ENCODE measurements at places on chromosomes 3 and 15.
A peak's percentile ranks its signal among the peaks of the same experiment; 100 is the strongest.

DNA sequence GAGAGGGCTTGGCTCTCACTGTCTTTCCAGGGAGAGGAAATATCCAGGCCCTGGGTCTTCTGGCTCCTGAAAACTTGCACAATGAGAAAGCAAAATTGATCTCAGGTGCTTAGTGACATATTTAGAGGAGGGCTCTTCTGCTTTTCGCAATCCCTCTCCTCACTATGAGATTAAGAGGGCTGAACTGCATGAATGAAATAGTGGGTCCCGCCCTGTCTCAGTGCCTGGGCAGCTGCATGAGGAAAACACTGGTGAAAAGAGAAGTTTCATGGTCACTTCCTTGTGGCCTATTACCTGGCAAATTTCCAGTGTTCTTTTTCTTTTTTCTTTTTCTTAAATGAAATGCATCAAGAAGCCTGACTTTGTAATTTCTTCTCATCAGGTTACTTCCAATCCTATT is 73.5 kb downstream of the TRAK1 start:
- no peak for DNase-seq

DNA sequence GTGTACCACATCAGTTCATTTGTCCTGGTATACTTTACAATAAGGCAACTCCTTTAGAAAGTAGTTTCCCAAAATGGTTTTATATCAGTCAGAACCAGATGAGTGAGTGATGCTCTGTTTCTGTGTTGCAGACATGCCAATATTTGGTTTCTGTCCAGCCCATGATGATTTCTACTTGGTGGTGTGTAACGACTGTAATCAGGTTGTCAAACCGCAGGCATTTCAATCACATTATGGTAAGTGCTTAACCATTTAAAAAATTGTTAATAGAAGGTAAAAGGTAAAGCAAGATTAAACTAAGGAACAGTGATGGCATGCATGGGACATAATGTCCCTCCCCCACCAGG is 40.0 kb upstream of the SCAANT1 start:
- DNase-seq: no peak

DNA sequence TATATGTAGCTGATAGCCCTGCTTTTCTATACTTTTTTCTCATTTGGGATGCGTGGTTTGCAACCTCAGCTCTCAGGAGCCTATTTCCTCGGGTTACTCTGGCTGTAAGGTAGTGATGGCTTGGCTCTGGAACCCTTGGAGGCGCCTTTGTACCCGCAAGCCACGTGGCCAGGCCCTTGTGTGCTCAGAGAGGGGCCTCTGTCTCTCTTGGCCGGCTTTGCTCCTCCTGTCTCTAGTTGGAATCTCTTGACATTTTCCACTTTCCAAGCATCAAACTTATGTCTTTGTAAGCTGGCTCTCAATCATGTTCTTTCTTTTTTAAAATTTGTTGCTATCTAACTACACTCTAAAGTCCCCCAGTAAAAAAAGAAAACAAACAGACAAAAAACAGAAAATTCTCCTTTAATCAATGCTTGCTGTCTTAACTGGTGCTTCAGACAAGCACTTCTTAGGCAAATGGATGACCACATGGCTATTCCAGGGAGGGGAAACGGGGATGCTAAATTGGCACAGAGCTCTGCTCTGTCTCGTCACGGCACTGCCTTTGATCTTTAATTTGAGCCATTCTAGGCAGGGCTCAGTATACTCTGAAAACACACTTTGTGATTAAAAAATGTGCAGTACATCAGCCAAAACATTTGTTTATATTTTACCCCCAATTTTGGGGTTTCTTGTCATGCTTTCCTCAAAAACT is 180.4 kb upstream of the NR2E3 start:
- DNase-seq: no peak

- peak; percentile 69 for DNase-seq
Measured at GRCh38 chr3:13879946-13880810, at the start of gene WNT7A. Gene WNT7A, minus strand, starts transcription at chr3:13880071. Its CDS starts 255 bp downstream, at chr3:13879816.

DNA sequence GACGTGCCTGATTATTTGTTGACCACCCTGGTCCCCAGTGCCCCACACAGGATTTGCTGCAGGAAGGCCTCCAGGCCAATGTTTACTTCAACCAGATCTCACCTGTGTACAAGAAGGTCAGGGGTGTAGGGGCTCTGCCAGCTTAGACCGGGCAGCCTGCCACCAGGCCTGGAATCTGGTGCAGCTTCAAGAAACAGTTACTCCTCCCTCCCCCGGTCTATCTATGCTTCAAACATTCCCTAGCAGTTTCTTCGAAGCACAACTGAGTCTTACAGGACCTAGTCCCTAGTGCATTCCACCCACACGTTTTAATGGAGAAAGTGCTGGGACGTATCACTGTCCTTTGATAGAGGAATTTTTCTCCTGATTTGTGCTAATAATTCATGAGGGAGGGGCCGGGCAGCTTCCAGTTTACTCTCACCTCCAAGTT is 8.0 kb downstream of the SH3BP5 start:
- DNase-seq: no peak

DNA sequence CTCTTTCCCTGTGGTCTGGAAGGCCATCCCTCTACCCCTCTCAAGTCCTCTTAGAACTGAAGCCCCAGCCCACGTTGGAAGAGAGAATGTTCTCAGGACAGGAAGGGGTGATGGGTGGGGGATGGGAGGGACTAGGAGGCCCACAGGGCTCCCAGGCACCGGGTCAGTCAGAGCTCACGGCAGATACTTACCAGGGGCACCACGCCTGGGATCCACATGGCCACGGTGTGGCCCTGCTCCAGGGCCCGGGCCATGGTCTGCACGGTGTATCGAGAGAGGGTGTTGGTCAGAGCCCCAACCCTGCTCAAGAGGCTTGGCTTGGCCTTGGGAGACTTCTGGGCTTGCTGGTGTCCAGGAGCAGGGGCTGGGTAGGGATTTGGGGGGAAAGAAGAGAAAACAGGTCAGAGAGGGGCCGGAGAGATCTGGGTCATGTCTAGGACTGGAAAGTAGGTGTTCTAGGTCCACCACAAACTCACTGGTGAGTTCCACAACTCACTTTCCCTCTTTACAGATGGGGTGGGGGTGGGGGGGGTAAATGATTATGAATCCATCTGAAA is 9.8 kb downstream of the PLIN1 start:
- DNase-seq: no peak

DNA sequence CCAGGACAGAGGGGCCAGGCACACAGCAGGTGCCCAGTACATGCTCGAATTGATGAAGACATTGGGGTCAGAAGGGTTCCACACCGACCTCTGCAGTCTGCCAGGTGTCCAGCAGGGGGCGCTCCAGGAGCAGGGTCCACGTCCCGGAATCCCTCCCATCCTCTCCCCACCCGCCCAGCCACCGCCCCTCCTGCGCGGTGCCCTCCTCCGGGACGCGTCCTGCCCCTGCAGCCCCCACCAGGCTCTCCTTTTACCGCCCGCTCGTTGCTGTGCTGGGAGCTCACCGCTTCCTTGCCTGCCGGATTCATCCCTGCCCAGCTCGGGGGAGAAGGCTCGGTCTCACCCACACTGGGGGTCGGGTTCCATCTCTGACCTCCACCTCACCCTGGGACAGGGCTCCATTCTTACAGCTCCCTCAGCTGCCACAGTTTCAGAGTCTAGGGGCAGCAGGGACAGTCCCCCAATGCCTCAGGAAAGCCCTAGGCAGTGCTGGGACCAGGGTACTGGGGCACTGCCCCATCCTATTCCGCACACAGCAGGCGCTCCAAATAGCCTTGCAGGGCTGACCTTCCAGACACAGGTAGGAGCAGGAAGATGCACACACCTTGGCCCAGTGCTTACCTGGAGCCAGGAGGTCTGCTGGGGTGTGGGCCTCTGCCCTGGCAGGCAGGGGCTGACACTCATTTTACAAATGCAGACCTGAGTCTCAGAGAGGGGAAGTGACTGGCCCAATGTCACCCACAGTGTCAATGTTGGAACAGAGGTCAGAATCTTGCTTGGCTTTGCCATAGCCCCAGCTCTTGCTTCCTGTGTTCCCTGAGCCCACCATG is 31.0 kb downstream of the GRIP2 start:
- peak; percentile 87 for DNase-seq

DNA sequence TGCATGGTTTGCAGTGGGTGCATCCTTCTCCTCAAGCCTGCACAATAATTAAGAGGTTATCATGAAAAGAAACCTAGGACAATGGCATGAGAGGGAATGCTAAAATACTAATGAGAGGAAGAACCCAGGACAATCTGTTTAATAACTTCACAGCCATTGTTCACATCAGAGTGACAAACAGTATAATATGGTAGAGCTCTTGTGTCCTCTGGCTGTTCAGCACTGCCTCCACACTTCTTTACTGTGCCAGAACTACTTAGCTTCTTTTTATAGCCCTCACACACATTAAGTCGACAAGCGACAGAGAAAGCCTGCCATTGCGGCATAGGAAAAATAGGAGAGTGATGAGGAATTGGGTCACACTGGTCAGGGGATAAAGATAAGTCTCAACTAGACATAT is 65.0 kb upstream of the MEIS2 start:
- DNase-seq: no peak

DNA sequence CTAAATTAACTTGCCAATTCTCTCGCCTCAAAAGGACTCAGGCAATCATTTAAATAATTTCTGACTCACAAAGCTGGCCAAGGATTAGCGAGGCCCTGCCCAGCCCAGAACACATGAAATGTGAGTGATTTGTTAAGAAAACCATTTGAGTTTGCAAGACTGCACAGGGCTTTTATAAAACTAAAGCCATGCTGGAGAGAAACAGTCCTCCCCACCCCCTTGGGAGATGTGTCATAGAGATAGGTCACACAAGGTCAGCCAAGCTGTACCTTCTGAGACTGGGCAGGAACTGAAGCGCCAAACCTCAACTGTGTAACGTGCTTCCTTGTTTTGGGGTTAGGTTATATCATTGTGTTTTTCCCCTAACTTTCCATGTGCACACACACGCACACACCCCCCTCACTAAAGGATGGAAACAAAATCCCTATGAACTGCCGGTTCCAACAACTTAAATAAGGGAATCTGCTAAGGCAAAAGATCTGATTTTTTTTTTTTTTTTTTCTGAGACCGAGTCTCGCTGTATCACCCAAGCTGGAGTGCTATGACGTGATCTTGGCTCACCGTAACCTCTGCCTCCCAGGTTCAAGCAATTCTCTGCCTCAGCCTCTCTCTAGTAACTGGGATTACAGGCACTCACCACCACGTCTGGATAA is 8.1 kb downstream of the SPATA12 start:
- DNase-seq: no peak

GRCh38 chr3:123424999-123425712 is 23.7 kb downstream of the ADCY5 start:
- no peak for DNase-seq

Measured in activated CD4-positive, alpha-beta T cell treated with anti-CD3 and anti-CD28 coated beads, Interleukin-2, amount 50 U/mL, for 48 hours (primary cell).